Mesothelial cell of epicardium (in vitro differentiated cells): ENCODE measurements at places on chromosomes 12 and 14.

- no peak for DNase-seq
These were observed 1.0 kb downstream of the CACNA2D4 start for GRCh38 chr12:1917172-1918070.

DNA sequence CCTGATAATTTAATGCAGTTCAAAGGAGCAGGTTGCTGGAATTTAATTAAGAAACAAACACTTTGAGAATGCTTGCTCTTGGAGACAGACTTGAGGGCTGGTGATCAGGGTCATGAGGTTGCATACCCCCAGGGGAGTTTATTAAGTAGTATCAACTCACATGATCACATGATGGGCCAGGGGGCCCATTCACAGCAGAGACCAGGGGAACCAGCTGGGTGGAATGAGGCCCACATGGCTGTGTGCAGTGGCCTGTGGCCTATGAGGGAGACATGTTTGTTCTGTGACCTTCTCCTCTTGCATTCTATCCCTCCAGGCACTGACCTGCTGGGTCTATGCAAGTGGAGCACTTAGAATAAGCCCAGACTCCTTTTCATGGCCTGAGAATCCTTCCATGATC, 266.6 kb upstream of the PWP1 start:
- no peak for DNase-seq

DNA sequence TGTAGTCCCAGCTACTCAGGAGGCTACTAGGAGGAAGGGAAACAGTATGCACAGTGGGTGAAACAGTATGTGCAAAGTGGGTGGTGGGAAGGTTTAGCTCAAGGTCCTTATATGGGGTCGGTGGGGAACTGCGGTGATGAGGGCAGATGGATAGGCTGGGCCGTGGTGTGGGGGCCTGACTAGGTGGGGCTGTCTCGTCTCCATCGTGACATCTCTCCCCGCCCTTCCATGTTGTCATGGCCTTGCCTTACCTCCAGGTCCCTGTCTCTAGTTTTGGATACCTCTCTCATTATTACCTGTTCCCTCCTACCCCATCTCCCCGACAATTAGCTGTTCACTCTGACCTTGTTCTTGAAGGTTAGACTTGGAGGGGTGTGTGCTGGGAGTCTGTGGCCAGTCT, 4.4 kb upstream of the NR4A1 start:
- DNase-seq: no peak

DNA sequence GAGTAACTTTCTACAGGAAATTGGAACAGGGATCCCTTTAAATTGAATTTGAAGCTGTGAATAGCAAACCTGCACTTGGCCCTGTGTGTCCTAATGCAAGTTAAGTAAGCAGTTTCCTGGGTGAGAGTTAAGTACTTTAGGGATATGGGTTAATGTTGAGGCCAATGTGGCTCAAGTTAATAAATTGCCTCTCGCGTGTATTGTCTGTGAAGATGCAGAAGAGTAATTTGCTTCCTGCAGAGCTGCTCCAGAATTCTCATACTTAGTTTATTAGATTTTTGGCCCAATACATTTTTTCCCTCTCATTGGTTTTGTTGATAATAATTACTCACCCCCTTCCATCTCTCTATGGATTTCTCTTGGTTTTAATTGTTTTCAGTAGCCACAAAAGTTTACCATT, 86.5 kb downstream of the SLC25A47 start:
- DNase-seq: no peak

GRCh38 chr12:104784592-104784991, 173.5 kb downstream of the SLC41A2 start:
- DNase-seq: no peak

DNA sequence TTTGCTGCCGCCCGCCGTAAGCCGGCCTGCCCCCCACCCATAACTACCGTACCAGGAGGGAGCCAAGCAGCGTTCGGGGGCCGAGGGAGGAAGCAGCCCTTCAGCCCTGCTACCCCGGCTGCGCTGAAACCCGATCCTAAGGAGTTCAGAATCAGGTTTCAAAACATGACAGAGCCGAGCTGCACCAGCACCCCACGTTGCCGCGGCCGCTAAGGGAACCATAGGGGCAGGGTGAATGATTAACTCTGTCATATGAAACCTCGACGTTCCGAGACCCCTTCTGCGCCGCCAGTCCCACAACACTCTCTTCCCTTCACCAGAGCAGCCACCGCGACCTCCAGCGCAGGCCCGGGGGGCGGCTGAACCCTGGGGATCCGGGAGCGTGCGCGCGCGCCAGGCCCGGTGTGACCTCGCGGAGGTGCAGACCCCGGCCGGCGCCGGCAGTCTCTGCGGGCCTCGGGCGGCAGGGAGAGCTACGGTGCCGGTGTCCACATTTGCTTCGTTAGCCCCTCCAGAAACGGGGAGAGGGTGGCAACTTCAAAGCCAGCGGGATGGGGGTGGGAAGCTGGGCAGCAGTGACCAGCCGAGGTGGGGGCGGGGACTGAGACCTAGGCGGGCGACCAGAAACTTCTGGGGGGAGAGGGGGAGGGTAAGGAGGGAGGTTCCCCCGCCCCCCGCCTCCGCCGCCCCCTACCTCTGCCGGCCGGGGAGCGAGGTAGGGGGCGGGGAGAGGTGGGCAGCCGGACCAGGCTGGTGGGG, 1.6 kb downstream of the SIX4 start:
- DNase-seq: peak; percentile 72

DNA sequence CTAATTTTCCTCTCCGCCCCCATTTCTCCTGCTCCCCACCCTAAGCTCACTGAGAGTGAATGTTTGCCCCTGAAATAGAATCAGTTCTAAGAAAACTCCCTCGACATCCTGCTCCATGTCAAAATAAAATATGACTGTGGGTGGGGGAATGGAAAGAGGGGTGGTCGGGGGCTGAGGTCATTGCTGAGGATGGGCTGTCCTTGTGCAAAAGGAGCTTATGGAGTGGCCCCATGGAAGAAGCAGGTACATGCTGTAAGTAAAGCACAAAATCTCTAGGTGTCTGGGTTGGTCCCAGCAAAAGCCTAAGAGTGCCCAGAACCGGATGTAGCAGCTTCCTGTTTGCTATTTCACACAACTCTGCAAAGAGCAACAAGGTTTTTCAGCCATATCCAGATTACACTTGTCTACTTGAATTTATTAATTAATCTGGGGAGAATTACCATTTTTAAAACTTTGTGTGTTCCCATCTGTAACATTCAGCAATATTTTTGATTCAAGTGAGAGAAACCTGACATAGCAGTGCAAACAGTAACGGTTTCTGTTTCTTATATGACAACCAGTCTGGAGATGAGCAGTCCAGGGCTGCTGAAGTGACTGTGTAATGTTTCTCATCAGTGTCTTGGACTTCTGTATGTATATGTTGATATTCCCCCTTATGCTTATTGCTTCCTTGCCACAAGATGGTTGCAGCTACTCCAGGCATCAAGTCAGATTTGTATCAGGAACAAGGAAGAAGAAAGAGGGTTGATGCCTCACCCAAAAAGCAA, 40.4 kb upstream of the GZMB start:
- no peak for DNase-seq

- no peak for DNase-seq
These were observed 3.2 kb upstream of the ATXN2 start for GRCh38 chr12:111602348-111602747.

GRCh38 chr12:45426294-45426693, 210.4 kb downstream of the ANO6 start:
- DNase-seq: no peak

DNA sequence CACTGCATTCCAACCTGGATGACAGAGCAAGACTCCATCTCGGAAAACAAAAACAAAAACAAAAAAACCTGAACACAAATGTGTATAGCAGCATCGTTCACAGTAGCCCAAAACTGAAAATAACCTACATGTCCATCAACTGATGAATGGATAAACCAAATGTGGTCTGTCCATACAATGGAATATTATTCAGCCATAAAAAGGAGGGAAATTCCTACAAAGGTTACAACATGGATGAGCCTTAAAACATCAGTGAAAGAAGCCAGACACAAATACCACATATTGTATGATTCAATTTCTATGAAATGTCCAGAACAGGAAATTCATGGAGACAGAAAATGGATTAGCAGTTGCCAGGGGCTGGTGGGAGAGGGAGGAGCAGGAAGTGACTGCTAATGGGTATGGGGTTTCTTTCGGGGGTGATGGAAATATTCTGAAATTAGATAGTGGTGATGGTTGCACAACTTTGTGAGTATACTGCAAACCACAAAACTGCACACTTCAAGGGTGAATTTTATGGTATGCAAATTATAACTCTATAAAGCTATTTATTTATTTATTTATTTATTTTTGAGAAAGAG, 4.0 kb downstream of the MYL2 start:
- no peak for DNase-seq

DNA sequence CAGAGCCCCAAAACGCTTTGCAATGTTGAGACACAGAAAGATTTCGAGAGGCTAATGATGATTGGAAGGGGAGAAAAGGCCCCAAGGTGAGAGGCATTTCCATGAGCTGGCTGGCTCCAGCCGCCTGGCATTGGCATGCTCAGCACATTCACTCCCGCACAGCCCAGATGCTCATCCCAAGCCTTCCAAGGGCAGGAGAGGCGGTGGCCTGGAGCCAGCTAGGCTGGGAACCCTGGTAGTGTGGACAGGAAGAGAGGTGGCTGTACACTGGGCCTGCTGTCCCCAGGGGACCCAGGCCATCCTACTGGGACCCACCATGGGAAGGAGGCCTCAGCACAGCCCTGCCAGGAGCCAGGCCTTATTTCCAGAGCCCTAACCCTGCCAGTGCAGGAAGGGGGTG, 72.2 kb downstream of the SPTB start:
- no peak for DNase-seq

GRCh38 chr12:132146772-132147422, 2.6 kb downstream of the NOC4L start:
- no peak for DNase-seq

GRCh38 chr12:15356951-15357364, 34.6 kb downstream of the PTPRO start:
- no peak for DNase-seq

DNA sequence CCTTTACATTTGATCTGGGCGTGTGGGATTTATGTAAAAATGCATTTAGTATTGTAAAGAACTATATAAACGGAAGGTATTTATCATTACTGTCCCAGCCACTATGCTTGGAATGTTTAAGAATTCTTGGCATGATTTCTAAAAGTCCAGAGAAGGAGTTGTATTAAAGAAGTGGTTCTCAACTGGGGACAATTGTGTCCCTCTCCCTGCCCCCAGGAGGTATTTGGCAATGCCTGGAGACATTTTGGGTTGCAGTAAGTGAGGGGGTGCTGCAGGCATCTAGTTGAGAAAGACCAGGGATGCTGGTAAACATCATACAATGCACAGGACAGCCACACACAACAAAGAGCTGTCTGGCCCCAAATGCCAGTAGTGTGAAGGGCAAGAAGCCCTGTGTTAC, 7.2 kb downstream of the SLC38A1 start:
- DNase-seq: no peak

DNA sequence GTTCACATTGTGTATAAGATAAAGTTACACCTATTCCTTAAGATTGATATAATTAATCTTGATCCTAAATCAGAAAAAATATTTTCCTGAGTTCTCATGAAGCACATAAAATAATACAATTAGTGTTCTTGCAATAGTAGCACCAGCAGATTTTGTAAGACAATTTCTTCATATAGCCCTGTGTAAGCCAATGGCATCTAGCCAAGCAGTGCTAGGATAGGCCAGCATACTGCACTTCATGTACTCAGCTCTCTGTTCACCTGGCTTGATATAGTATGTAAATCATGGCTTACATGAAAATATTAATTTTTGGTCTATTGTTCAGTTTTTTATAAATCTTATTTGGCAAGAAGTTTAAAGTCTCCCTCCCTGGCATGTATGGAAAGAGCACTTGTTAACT, 1.9 kb downstream of the KLRF2 start:
- DNase-seq: no peak

DNA sequence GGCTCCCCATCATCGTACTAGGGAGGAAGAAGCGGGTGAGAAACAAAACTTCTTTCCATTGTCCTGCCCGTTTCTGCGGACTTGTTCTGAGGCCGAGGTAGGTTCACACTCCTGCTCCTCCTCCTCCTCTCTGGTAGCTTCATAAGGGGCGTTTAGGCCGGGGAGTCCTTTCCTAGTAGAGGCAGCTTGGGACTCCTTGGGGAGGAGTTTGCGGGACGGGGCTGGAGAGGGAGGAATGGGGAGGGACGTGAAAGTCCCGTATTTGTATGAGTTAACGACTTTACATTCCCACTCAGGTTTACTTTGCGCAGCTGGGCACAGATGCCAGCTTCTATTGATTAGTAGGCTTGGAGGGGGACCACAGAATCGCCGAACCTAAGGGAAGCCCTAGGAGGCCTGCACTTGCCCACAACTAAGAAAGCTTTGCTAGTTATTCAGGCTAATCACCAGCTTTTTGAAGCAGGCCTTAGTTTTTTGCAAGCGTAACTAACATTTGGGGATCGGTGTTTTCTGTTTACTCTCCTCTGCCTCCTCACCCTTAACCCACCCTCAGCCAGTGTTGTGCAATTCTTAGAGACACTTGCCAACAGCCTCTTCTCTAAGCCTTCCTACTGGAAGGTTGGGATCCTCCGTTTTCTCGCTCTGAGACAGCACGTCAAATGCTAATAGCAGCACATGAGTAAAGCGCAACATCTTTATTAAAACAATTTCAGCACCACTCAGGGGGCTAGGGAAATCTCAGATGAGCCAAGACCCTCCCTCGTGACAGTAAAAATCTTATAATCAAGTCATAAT, 499 bp downstream of the RNASE4 start:
- no peak for DNase-seq

DNA sequence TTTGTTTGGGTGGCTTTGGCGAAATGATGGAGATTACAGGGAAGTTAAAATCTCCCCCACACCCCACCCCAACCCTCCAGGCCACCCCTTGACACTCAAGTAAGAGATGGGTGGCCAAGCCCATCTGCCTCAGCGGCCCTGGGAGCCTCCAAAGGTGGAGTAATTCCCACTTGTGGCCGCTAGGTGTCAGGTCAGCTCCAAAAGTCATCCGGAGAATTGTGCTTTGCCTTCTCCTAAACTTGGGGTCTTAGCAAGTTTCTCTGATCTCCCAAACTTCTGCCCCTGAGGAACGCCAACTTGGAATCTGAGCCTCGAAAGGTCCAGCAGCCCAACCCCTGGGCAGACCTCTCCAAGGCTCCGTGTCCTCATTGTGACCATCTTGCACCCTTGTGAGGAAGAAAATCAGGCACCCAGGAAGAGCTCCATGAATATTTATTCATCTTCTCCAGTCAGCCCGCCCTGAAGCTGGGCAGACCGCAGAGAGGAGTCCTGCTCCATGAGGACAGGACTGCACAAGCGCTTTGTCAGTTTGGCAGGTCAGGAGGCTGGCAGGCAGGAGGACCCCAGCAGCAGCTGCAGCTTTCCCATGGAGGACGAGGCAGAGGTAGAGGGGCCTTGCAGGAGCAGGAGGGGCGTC, 46.7 kb downstream of the LRRC74A start:
- DNase-seq: peak; percentile 80

- no peak for DNase-seq
These were observed 271.8 kb downstream of the AEBP2 start for GRCh38 chr12:19710811-19711793.

GRCh38 chr14:52150162-52150561, 81.3 kb upstream of the NID2 start:
- DNase-seq: no peak

GRCh38 chr12:111166779-111167540, 201.9 kb downstream of the PHETA1 start:
- DNase-seq: no peak
